NCI-H460 (cell line): ENCODE measurements at places on chromosomes 12 and 14. TPM values are rescaled to one million over a fixed set of nuclear protein-coding genes. Genes with fewer than 3 reads are reported as not detected.
A peak's percentile ranks its signal among the peaks of the same experiment; 100 is the strongest.

DNA sequence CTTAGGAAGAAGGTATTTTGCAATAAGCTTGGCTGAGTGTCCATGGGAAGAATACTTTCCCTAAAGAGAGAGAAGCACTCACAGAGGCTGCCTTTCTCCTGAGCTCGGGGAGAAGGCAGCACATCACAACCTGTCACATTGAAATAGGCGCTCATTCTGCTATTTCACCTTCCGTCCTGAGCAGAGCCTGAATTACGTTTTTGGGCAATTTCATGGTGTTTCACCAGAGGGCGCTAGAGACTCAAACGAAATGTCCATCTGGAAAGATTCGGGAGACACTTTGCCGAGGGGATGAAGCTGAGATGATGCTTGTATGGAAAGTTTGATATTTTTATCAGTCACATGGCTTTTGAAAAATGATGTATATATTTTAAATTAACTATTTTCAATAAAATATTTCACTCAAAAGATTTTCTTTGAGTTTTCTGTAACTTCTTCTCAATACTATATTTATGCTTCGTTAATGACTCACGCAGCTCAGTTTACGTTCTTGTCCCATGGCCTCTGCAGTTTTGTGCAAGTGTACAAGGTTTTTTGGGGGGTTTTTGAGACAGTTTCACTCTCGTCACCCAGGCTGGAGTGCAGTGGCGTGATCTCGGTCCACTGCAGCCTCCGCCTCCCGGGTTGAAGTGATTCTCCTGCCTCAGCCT, 17.4 kb upstream of the B4GALNT3 start:
- DNase-seq: peak; percentile 56

GRCh38 chr12:26620907-26621306, 212.1 kb downstream of the ITPR2 start:
- no peak for DNase-seq

DNA sequence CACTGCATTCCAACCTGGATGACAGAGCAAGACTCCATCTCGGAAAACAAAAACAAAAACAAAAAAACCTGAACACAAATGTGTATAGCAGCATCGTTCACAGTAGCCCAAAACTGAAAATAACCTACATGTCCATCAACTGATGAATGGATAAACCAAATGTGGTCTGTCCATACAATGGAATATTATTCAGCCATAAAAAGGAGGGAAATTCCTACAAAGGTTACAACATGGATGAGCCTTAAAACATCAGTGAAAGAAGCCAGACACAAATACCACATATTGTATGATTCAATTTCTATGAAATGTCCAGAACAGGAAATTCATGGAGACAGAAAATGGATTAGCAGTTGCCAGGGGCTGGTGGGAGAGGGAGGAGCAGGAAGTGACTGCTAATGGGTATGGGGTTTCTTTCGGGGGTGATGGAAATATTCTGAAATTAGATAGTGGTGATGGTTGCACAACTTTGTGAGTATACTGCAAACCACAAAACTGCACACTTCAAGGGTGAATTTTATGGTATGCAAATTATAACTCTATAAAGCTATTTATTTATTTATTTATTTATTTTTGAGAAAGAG, 4.0 kb downstream of the MYL2 start:
- no peak for DNase-seq

The POTEG gene
- not detected in 2 replicates for total RNA-seq
